Testis (tissue), 5 donors: ENCODE measurements at places on chromosomes 5 and 9. TPM values are rescaled to one million over a fixed set of nuclear protein-coding genes. Genes with fewer than 3 reads are reported as not detected.
A peak's percentile ranks its signal among the peaks of the same experiment; 100 is the strongest.

- no peak for DNase-seq
Observed at GRCh38 chr5:78791501-78792100, 143.0 kb upstream of the LHFPL2 start.

DNA sequence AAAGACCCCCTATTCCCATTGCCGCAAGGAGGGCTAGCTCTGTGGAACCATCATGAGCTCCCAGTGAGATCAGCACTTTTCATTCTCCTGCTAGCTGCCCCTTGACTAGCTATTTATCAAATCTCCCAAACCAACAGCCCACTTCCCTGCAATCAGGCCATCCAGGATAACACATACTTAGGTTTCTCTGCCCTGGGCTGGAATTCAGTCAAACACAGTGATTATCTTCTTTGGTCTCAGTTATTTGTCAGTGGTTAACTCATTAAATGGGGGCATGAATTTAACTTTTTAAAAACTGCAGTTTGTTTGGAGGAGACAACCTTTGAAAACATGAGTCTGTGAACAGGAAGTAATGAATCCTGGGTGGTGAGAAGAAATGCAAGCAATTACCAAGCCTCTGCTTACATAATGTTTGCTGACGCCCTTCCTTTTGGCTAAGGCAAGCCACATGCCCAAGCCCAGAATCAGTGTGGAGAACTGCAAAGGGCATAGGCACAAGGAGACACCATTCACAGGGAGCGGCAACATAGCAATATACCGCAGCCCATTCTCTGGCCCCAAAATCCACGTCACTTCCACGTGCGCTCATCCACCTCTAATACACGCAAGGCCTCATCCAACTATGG, 275.0 kb downstream of the DRD1 start:
- no peak for DNase-seq

DNA sequence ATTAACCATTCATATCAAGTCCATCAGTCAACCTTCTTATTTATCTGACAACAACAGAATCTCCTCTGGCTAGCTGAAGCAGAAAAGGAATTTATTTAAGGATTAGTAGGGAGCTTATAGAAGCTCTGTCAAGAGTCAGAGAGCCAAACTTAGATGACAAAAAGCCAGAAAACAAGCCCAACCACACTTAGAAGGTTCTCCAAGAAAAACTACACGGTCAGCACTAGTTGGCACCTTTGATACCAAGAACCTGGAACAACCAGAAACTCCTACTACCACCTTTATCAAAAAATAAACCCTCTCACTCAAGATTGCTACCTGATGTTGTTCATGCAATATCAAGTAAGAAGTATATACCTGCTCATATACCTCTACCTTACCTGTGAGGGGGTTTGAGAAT, 36.9 kb downstream of the RANBP6 start:
- DNase-seq = no peak

DNA sequence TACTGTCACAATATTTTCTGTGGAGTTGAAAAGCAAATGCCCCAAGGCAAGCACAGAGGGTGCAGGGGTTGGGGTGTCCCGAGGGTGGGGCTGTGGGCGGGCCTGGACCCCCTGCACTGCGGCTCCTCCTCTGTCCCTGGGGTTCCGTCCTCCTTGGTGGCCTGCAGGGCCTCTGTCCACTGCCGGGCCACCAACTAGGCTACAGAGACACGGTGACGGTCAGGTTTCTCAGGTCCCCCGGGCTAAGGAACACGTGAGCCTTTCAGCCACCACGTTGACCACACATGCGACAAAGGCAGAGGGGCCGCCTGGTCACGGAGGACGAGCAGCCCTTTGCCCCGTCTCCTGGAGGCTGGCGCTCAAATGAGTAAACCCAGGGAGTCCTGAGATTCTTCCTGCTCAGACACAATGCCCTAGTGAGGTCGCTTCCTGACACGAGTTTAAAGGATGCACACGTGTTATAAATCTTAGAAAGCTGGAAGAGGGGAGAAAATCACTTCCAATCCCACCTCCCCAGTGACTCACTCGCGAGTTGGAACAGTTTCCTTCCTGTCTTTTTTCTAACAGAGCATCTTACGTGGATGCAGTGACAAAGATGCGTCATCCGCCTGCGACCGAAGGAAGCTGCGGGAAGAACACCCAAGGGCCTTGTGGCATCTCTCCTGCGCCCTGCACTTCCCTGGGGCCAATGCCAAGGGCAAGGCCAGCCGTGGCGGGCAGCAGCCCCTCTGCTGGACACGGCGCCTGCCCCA, 24.8 kb upstream of the OBP2B start:
- peak; percentile 11 for DNase-seq

- DNase-seq = no peak
Observed at GRCh38 chr5:154999865-155000264, 13.7 kb upstream of the KIF4B start.

GRCh38 chr9:91055845-91056244, 254.2 kb downstream of the SYK start:
- no peak for DNase-seq

DNA sequence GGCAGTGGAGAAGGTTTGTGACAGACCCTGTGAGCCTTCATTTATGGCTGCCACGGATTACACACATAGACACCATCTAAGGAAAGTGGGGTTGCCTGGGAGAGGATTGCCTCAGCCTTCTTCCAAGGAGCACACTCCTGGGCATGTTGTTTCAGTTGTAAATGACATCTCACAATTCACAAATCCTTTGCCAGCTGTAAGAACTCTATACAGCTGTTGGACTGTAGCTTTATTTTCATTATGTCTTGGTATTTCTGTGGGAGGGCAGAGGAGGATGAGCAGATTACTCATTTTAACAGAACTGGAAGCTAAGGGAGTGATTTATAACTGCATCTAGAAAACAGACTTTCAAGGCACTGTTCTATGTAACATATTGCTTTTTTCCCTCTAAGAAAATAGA, 25.6 kb downstream of the MELK start:
- no peak for DNase-seq

Gene LPCAT1
- total RNA-seq = 27.1 TPM

Gene CATSPER3
- total RNA-seq = 21.7 TPM

Gene PITX1
- total RNA-seq = 4.1 TPM
